ENCODE measurements at places on chromosomes 2 and 18.
A peak's percentile ranks its signal among the peaks of the same experiment; 100 is the strongest.

GRCh38 chr2:235669269-235669831 is 175.5 kb downstream of the AGAP1 start:
- peak; percentile 72 for DNase-seq

- DNase-seq: no peak
These were observed 87.1 kb downstream of the ATP9B start for GRCh38 chr18:79156327-79156726.

DNA sequence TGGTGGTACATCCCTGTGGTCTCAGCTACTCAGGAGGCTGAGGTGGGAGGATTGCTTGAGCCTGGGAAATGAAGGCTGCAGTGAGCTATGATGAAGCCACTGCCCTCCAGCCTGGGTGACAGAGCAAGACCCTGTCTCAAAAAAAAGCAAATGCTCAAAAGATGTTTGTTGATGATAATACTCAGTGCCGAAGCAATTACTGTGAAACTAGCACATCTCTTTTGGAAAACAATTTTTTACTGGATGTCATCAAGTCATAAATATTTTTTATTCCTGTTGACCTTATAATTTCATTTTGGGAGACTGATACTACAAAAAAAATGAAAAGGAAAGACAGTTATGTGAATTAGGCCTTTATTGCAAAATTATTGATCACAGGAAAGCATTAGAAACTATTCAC is 34.5 kb upstream of the FHOD3 start:
- no peak for DNase-seq

- DNase-seq: no peak
These were observed 220.5 kb downstream of the PMAIP1 start for GRCh38 chr18:60120231-60120750.

- no peak for DNase-seq
These were observed 242.1 kb upstream of the TNP1 start for GRCh38 chr2:217101972-217102371.

GRCh38 chr2:215828528-215829184 is 184.7 kb downstream of the MREG start:
- peak; percentile 58 for DNase-seq

DNA sequence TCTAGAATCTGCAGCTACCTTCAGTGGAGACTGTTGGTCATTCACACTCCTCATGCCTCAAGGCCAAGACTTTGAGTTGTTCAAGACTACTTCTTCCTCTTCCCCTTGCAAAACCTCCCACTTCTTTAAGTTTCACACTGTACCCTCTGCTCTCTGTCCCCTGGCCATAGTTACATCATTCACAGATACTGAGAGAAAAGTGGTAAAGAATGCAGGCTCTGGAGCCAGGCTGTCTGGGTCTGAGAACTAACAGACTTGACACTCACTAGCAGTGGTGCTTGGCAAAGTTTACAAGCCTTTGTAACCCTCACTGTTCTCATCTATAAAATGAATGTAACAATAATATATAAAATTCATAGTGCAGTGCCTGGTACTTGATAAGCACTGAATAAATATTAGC is 61.8 kb downstream of the CDH20 start:
- DNase-seq: no peak

GRCh38 chr18:9135912-9136314 is 668 bp upstream of the ANKRD12 start:
- peak; percentile 34 for DNase-seq

- no peak for DNase-seq
These were observed 4.3 kb upstream of the NAGK start for GRCh38 chr2:71064110-71064611.

DNA sequence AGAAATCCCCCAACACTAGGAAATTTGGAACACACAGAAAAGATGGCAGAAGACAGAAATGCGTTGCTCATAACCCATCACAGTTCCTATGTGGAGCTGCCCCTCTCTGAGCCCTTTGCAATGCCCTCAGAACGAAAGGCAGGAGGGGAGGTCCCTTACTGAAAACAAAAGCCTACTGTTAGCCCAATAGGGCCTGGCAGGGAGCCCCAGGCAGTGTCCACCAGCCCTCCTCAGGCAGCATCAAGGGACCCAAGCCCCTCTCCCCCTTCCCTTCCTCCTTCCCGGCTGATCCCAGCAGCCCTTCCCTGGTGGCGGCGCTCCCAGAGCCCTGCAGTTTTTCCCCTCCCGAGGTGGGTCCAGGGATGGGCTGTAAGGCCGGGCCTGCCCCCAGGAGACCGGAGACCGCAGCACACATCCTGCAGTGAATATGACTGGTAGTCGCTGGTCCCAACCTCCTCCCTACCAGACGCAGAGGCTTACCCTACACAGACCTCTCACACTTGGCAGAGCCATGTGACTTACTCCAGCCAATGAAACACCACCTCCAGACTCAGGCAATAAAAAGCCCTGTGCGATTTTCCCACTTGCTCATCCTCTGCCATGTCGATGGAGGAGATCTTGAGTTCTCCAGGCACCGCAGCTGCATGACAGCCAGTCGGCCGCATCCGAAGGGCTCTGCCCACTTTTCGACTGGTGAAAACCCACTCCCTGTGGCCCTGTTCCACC is 19.4 kb upstream of the DUSP2 start:
- DNase-seq: no peak

- no peak for DNase-seq
These were observed 433.3 kb downstream of the NBAS start for GRCh38 chr2:15127876-15128275.

DNA sequence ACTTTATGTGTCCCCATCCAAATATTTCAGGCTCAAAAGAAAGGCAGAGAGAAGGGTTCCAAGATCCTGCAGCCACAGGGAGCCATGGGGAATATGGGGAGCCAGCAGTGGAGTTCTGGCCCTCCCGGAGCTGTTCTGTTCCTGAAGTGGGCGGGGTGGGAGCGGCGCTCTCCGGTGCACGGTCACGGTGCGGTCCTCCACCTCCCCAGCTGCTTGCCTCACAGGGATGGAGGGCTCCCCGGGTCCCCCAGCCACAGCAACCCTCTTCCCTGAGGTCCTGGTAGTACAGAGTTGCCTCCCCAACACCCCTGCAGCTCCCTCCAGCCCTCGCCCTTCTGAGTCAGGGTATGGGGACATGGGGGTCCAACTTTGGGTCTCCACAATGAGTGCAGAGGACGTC is 26.2 kb upstream of the SNED1 start:
- no peak for DNase-seq

GRCh38 chr2:57907411-57907810 is 139.2 kb upstream of the VRK2 start:
- no peak for DNase-seq

- no peak for DNase-seq
These were observed 12.7 kb downstream of the SP3 start for GRCh38 chr2:173952267-173953046.

DNA sequence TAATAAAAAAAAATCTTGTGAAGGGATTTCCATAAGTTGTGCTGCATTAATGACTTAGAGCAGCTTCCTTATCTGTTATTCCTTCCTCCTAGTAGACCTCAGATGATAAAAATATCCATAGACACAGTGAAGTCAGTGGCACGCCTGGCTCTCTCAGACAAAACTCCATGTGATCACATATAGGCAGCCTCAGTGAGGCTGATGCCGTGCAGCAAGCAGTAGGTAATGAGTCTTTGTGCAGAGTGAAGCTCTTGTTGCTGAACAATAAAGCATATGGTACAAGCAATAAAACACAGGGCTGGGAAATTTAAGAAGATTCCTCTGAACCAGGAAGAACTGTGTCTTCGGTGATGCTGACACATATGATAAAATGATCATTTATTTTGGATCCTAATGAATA is 102.7 kb downstream of the CSRNP3 start:
- DNase-seq: no peak

GRCh38 chr18:74351354-74351753 is 35.7 kb downstream of the C18orf63 start:
- peak; percentile 42 for DNase-seq

DNA sequence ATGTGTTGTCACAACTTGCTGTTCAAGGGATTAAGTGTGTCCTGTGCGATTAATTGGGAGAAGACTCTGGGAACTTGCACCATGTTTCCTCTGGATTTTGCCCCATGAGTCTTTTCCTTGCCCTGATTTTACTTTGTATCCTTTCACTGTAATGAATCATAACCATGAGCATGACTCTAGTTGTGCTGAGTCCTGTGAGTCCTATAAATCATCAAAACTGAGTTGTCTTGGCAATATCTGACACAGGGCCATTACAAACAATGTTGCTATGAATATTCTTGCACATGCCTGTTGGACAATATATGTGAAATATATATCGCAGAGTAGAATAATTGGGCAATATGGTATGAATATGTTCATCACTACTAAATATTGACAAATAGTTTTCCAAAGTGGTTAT is 56.5 kb upstream of the COL5A2 start:
- no peak for DNase-seq

DNA sequence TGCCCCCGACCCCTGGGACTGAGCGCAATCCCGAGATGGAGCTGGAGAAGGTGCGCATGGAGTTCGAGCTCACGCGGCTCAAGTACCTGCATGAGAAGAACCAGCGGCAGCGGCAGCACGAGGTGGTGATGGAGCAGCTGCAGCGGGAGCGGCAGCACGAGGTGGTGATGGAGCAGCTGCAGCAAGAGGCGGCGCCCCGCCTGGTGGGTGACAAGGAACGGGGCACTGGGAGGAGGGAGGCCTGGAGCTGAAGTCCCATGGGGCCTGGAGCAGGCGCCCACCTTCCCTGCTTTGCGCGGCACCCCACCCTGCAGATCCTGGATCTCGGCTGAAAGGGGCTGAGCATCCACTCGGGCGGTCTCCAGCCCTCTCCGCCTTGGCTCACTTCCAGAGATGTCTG is 1.2 kb downstream of the TMEM247 start:
- DNase-seq: no peak

- no peak for DNase-seq
These were observed 32.2 kb upstream of the MAP3K20 start for GRCh38 chr2:173043476-173043875.

- no peak for DNase-seq
These were observed 34.0 kb downstream of the UXS1 start for GRCh38 chr2:106159866-106160785.

DNA sequence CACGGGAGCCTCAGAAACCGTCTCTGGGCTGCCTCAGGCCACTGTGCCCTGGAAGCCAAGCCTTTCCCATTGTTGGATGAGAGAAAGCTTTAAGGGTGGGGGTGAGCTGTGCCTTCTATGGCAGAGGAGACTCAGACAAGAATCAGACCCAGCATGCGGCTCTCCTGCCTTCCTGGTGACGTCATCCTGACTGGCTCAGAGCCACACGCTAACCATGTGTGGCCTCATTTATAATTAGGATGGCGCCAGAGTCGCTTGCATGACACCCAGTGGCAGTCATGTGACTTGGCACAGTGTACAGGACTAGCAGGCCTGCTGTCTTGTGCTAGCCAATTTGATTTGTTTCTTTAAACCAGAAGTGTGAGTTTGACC is 99.1 kb downstream of the SH3BP4 start:
- peak; percentile 79 for DNase-seq

DNA sequence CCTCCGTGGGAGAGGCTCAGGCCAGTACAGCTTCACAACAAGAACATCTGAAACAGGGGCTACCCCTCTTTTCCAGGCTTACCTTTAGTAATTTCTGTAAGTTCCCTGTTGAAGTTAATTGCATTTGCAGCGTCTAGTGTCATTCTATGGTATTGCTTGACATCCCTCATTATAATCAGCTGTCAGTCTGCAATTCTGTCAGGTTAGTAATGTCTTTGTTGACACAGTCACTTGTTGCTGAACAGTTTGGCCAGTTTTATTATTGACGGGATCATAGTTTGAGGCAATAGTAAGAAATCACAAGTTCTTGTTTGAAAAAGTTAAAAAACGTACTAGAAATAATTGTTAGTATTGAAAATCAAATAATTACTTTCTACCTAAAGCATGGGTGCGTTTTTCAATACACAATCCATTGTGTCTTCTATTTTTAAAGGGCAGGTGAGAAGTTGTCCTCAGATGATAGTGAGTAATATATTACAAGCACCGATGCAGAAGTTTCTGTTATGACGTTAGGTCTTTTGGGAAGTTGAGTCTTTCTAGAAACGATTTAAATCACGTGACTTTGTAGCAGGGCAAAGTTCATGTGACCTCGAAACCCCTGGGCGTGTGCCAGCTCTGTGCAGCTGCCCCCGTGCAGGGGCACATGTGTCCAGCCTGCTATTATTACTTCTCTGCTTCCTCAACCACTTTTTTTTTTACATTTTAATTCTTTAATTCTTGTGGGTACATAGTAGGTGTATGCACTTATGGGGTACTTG is 49.5 kb upstream of the MBP start:
- no peak for DNase-seq

GRCh38 chr2:197205585-197206215 is 104.9 kb downstream of the ANKRD44 start:
- DNase-seq: no peak

- no peak for DNase-seq
These were observed 64.4 kb upstream of the DAPL1 start for GRCh38 chr2:158730621-158731140.

DNA sequence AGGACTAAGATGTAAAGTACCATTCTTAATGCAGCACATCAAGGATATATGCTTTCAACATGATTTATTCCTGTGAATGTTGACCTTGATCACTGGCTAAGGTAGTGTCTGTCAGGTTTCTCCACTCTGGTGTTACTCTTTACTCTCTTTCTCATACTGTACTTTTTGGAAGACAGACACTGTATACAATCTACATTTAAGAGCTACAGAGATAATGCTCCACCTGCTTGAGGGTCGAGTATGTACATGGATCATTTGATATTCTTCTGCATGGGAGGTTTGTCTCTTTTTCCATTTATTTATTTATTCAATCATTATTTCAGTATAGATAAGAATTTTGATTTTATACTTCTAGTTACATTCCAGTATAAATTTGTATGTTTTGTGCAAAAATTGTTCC is 199.5 kb upstream of the RGPD4 start:
- DNase-seq: no peak

DNA sequence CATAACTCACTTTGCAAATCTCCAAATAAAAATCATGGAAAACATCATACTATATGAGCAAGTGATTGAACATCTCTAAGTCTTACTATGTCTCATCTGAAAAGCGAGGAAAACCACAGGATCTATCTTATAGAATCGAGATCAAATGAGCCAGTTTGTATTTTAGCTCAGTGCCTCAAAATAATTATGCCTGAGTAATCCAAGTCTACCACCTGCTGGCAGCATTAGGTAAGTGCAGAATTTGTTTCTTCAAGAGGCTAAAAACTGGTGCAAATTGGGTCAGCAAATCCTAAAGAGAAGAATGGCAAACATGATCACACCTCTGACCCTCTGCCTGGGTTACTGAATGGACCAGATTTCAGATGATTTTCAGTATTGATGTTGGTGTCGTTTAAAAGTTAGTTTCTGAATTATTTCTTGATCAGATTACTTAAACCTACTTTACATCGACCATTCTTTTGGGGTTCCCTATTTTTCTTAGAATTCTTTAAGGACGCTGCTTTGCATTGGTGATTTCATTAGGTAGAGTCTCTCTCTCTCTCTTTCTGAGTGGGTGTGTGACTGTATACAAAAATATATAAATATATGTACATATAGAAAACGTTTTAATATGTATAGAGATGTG is 12.7 kb upstream of the FHOD3 start:
- DNase-seq: peak; percentile 55

Measured in dermis microvascular lymphatic vessel endothelial cell (primary cell).